ENCODE measurements at places on chromosomes 16 and 17. TPM values are rescaled to one million over a fixed set of nuclear protein-coding genes. Genes with fewer than 3 reads are reported as not detected.

Gene SNTB2
- 49.7 TPM for total RNA-seq

Gene PRSS33
- not detected for total RNA-seq

Gene SLC26A11
- total RNA-seq: 11.2 TPM

Gene SULT1A2
- total RNA-seq: 3.7 TPM

Gene PLA2G10
- total RNA-seq: not detected

Gene ARHGAP44
- 5.0 TPM for total RNA-seq

Gene ICAM2
- total RNA-seq: 57.7 TPM

Gene TBC1D26
- total RNA-seq: not detected

Gene THRA
- total RNA-seq: 54.4 TPM

Gene TOP2A
- total RNA-seq: 3.3 TPM

Gene XAF1
- total RNA-seq: 39.0 TPM

Gene ZFP3
- total RNA-seq: 3.1 TPM

Gene ADAD2
- 1.6 TPM for total RNA-seq

Gene ACSM3
- total RNA-seq: 82.9 TPM

Gene PRSS27
- 1.1 TPM for total RNA-seq

Gene TEX14
- total RNA-seq: 0.19 TPM

Gene MSLN
- total RNA-seq: 172 TPM

Gene FAM171A2
- total RNA-seq: 3.5 TPM

Gene SCGB1C2
- not detected for total RNA-seq

Gene PIRT
- total RNA-seq: not detected

Gene PRAC2
- not detected for total RNA-seq

Gene RHBDL3
- total RNA-seq: 0.31 TPM

Gene MLYCD
- total RNA-seq: 17.8 TPM

Gene MARCHF10
- total RNA-seq: not detected

Gene NOD2
- 4.5 TPM for total RNA-seq

Gene HNF1B
- not detected for total RNA-seq

Gene KREMEN2
- total RNA-seq: not detected

Gene SP2
- total RNA-seq: 5.7 TPM

Gene CORO1A
- total RNA-seq: 53.6 TPM

Gene STX1B
- 1.9 TPM for total RNA-seq

Gene TERF2IP
- 77.2 TPM for total RNA-seq

Gene KRTAP3-3
- total RNA-seq: not detected

Gene CRHR1
- not detected for total RNA-seq

Gene LCAT
- total RNA-seq: 52.2 TPM

Gene APOBR
- 15.6 TPM for total RNA-seq

Gene BTBD17
- total RNA-seq: 0.36 TPM

Gene NAGS
- 0.95 TPM for total RNA-seq

Gene KIF19
- total RNA-seq: 2.4 TPM

Gene SLC38A10
- total RNA-seq: 126 TPM

Gene CPHXL2
- total RNA-seq: not detected

Gene NECAB2
- not detected for total RNA-seq

Gene CD7
- 1.6 TPM for total RNA-seq

Gene RDM1
- not detected for total RNA-seq

Gene SPN
- 0.46 TPM for total RNA-seq

Gene POLR2A
- total RNA-seq: 84.8 TPM

Gene SLC12A3
- total RNA-seq: not detected

Gene C16orf89
- 9.0 TPM for total RNA-seq

Gene KCNJ2
- 9.5 TPM for total RNA-seq

Gene MEOX1
- total RNA-seq: 56.6 TPM

Gene TBC1D3E
- total RNA-seq: not detected

Gene HID1
- total RNA-seq: 7.9 TPM
